Endothelial cell of umbilical vein (primary cell): ENCODE measurements at places on chromosomes 12 and 14.

DNA sequence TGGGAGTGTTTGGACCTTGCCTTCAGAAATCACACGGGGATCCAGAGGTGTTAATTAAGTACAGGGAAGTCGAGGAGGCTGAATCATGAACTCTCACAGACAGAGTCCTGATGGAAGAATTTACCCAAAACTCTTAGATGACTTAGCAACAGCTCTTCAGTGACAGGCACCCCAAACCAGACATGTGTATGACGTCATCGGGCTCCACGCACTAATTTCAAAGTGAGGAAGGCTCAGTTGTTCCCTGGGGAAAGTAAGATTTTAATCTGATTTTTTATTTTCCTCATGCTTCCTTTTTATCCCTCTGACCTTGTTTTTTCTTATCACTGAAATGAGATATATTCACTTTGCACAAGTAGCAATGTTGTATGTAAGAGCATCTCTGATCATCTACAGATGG, 1363.5 kb downstream of the AACS start:
- no peak overlapping the region for H3K27ac ChIP-seq
- no peak overlapping the region for H3K4me3 ChIP-seq
- H3K4me1 ChIP-seq: no peaks in the 10 kb centered on the region
- H3K36me3 ChIP-seq: no peaks in the 10 kb centered on the region
- H3K27me3 ChIP-seq: no peaks in the 10 kb centered on the region

GRCh38 chr12:94704452-94705306, 54.3 kb upstream of the TMCC3 start:
- peak; percentile 96 for DNase-seq
- H3K4me3 ChIP-seq: no peak overlapping the region
- H3K36me3 ChIP-seq: no peaks in the 10 kb centered on the region
- H3K27ac ChIP-seq: peak overlapping the region; percentile 48

DNA sequence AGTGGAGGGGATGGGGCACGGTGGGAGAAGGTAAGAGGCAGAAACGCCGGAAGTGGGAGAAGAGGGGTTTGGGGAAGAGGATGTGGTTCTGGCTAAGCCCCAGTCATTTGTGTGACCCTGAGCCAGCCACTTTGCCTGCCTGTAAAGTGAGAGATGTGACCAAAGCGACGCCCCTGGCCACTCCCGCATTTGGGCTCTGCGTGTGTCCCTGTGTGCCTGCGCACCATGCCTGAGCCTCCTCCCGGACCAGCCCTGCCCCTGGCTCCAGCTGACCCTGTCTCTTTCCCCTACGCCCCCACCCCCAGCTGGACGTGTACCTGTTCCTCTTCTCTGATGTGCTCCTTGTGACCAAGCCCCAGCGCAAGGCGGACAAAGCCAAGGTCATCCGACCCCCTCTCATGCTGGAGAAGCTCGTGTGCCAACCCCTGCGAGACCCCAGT, 8.0 kb downstream of the PLEKHG6 start:
- H3K4me1 ChIP-seq: peaks cover 15% of the 10 kb centered on the region
- DNase-seq: no peak
- H3K27me3 ChIP-seq: no peaks in the 10 kb centered on the region
- H3K27ac ChIP-seq: no peak overlapping the region
- no peaks in the 10 kb centered on the region for H3K36me3 ChIP-seq

DNA sequence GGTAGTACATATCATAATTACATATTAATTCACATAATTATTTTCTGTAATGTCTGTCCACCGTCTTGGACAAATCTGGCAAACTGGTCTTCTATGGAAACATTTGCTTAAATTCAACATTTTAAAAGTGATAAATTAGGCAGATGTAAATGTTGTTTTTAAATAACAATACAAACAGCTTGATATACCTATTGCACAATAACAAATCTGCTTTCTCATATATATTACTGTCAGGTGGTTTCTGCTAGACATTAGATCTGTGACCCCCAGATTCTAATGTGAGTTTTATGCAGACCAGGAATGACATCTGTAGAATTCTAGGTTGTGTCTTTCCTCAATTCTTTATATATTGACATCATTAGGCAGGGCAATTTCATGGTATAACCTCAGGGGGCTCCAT, 173.3 kb downstream of the CCDC59 start:
- H3K4me1 ChIP-seq: no peaks in the 10 kb centered on the region
- no peak overlapping the region for H3K4me3 ChIP-seq
- DNase-seq: no peak
- H3K36me3 ChIP-seq: no peaks in the 10 kb centered on the region
- no peak overlapping the region for H3K27ac ChIP-seq

DNA sequence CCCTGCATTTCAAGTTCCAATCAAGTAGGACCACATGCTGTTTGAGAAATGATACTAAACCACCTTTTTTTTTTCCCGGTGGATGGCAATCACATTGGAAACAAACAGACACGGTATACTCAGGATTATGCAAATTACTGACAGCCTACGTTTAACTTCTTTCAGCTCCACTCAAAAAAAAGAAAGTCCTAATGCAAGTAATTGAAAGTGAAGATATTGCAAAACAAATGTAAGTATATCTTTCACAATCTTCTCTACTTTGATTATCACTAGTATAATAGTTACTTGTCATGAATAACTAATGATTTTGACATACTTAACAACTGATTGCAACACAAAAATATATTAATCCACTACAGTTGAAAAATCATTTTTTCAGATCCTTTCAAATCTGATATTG, 2.6 kb upstream of the OSBPL8 start:
- H3K27ac ChIP-seq: no peak overlapping the region
- H3K36me3 ChIP-seq: no peaks in the 10 kb centered on the region
- H3K27me3 ChIP-seq: no peaks in the 10 kb centered on the region
- no peak for DNase-seq

GRCh38 chr12:116136340-116136739, 141.2 kb downstream of the MED13L start:
- DNase-seq: peak; percentile 80
- peaks cover 27% of the 10 kb centered on the region for H3K4me1 ChIP-seq
- peak overlapping the region; percentile 32 for H3K27ac ChIP-seq
- H3K27me3 ChIP-seq: no peaks in the 10 kb centered on the region
- no peak overlapping the region for H3K4me3 ChIP-seq
- H3K36me3 ChIP-seq: no peaks in the 10 kb centered on the region

DNA sequence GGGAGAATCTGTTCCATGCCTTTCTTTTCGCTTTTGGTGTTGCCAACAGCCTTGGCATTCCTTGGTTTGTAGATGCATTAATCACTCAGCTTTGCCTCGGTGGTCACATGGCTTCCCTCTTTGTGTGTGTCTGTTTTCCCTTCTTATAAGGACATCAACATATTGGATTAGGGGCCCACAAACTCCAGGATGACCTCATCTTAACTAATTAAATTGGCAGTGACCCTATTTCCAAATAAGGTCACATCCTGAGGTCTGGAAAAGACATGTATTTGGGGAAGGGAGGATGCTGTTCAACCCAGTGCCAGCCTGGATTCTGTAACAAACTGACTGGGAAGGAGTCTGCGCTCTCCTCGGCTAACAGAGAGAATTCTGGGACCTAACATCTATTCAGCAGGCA, 365.7 kb upstream of the FKBP4 start:
- H3K4me1 ChIP-seq: no peaks in the 10 kb centered on the region
- DNase-seq: no peak
- no peaks in the 10 kb centered on the region for H3K27me3 ChIP-seq
- H3K36me3 ChIP-seq: no peaks in the 10 kb centered on the region

DNA sequence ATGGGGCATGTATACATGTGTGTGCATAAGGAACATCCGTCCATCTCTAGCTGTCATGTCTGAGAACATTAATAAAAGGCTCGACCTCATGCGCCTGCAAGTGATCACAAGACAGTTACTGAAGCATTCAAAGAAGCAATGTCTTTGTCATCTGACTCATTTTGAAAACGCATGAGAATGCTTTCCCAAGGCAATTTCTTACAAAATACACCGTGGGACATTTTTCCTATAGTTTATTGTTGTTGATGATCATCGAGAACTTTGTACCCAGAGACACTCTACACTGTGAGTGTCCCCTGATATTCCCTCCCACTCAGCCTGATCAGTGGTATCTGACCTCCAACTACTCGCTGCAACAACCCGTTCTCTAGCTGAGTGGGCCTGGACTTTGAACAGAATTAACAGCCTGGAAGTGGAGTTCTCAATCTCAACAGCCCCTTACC, 68.1 kb downstream of the ETV6 start:
- no peaks in the 10 kb centered on the region for H3K27me3 ChIP-seq
- H3K36me3 ChIP-seq: peaks cover 5% of the 10 kb centered on the region
- H3K4me1 ChIP-seq: peaks cover 45% of the 10 kb centered on the region

GRCh38 chr12:42857106-42857505, 267.6 kb upstream of the PRICKLE1 start:
- H3K27ac ChIP-seq: no peak overlapping the region
- no peaks in the 10 kb centered on the region for H3K4me1 ChIP-seq
- no peak overlapping the region for H3K4me3 ChIP-seq
- no peak for DNase-seq

DNA sequence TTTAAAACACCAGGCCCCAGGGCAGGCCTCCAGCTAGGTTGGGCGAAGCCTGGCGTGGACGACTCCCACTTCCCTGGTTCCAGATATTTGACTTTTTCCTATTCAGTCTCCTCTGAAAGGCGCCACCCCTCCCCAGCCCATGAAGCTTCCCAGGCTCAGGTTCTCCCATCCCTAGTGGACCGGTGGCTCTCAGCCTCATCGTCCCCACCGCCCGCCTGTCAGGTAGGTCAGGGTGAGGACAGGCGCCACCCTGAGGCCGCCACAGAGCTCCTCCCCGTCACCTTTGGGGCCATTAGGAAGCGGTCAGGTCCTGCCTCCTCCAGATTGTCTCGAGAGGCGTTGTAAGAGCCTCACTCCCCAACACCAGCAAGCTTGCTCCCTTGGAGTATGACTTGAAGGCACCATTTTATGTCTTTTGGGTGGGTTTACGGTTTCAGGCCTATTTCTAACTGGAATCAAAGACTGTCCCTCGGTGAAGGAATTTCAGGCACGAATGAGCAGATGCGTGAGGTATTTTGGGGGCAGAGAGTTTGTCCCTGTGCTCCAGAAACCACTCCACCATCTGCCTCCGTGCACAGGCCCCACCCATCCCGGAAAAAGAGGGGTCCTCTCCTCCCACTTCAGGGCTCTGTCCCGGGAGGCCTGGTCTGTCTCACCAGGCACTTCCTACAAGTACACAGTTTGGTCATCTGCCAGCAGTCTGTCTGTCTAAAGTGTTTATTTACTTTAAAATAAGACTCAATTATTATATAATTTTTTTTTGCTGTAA, 55.6 kb downstream of the TSPAN9 start:
- DNase-seq: peak; percentile 51
- H3K27ac ChIP-seq: no peak overlapping the region
- H3K27me3 ChIP-seq: no peaks in the 10 kb centered on the region
- H3K4me3 ChIP-seq: no peak overlapping the region

- H3K27me3 ChIP-seq: no peaks in the 10 kb centered on the region
- no peaks in the 10 kb centered on the region for H3K36me3 ChIP-seq
- H3K27ac ChIP-seq: no peak overlapping the region
- DNase-seq: no peak
- H3K4me1 ChIP-seq: no peaks in the 10 kb centered on the region
- no peak overlapping the region for H3K4me3 ChIP-seq
Measured at GRCh38 chr12:108375986-108376663, 37.0 kb upstream of the CMKLR1 start.

- no peaks in the 10 kb centered on the region for H3K36me3 ChIP-seq
- DNase-seq: no peak
- no peak overlapping the region for H3K4me3 ChIP-seq
- H3K27ac ChIP-seq: no peak overlapping the region
- H3K4me1 ChIP-seq: no peaks in the 10 kb centered on the region
Measured at GRCh38 chr14:35932136-35932535, 106.0 kb downstream of the BRMS1L start.

DNA sequence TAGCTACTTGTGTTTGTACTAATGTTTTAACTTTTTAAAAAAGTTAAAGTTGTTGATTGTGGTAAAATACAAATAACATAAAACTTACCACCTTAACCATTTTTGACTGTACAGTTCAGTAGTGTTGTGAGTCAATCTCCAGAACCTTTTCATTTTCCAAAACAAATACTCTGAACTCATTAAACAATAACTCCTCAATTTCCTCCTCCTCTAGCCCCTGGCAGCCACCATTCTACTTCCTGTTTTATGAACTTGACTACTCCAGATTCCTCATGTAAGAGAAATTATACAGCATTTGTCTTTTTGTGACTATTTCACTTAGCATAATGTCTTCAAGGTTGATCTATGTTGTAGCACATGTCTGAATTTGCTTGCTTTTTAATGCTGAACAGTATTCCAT, 299.1 kb upstream of the AMIGO2 start:
- H3K36me3 ChIP-seq: no peaks in the 10 kb centered on the region
- peak; percentile 89 for DNase-seq
- peaks cover 31% of the 10 kb centered on the region for H3K4me1 ChIP-seq
- no peaks in the 10 kb centered on the region for H3K27me3 ChIP-seq

DNA sequence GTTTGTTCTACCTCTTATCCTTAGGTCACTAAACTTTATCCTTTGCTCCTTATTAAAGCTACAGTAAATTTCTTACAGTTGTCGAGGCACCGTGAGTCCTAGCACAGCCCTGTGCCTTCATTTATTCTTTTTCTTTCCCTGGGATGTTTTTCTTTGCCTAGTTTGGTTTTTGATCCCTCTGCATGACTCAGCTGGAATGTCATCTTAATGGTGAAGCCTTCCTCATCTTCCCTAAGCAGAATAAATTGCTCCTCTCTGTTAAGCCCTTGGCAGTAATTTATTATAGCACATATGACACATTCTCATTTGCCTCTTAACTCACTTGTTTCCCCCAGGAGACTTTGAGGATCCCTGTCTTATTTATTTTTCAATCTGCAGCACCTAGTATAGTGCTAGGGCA, 16.6 kb downstream of the ACTR10 start:
- peaks cover 6% of the 10 kb centered on the region for H3K36me3 ChIP-seq
- no peaks in the 10 kb centered on the region for H3K4me1 ChIP-seq
- no peak overlapping the region for H3K4me3 ChIP-seq
- H3K27me3 ChIP-seq: no peaks in the 10 kb centered on the region

- no peak overlapping the region for H3K4me3 ChIP-seq
- peaks cover 3% of the 10 kb centered on the region for H3K4me1 ChIP-seq
- H3K36me3 ChIP-seq: peaks cover 28% of the 10 kb centered on the region
- no peak overlapping the region for H3K27ac ChIP-seq
- DNase-seq: no peak
Measured at GRCh38 chr14:39055786-39056474, 47.1 kb downstream of the SEC23A start.
